ENCODE measurements at places on chromosomes 7 and 10.

DNA sequence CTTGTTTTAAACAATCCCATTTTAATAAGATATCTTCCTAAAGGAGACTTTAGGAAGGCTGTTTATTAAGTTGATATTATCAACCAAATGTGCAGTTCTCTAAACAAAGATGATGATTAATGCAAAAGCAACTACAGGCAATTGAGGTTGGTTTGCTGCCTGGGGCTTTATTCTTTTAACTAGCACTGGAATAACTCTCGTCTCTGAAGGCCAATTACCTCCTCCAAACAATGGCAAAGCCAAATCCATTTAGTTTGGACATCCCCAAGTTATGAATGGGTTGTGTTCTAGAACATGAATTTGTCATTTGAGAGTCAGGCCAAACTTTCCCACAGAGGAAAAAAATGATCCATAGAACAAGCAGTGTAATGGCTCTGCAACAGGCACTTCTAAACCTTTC, 114.1 kb downstream of the SLC16A9 start:
- DNase-seq = no peak

DNA sequence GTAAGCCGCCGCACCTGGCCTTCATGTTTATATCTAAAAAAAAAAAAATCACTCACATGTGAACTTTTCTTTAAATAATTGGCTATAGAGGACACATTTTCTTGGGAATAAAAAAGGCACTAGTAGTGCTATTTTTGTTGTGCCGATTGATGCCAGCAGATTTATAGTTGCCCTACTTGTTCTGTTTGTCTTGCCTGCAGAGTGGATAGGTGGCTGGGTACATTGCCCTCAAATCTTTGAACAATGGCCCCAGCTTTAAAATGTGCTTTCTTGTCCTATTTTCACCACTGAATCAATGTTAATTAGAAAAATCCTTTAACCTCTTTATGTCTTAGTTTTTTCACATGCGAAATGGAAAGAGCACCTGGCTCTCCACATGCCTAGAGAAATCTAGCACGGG, 30.1 kb upstream of the ZNRF2 start:
- no peak for DNase-seq

DNA sequence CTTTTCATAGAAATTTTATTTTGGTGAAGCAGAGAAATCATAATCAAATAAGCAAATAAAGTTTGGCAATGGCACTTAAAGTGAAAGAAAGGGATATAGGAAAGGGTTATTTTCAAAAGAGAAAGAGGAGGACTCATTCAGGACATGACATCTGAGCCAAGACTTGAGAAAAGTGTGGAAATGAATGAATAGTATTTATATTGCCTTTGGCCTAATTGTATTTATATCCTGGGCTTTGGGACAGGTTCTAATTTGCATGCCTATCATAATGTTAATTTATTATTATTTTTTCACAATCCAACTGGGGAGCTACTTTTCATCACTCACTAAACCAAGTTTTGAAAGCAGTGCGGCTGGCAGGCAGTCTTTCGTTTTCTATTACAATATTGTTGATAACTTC, 376.8 kb downstream of the HGF start:
- DNase-seq = no peak

DNA sequence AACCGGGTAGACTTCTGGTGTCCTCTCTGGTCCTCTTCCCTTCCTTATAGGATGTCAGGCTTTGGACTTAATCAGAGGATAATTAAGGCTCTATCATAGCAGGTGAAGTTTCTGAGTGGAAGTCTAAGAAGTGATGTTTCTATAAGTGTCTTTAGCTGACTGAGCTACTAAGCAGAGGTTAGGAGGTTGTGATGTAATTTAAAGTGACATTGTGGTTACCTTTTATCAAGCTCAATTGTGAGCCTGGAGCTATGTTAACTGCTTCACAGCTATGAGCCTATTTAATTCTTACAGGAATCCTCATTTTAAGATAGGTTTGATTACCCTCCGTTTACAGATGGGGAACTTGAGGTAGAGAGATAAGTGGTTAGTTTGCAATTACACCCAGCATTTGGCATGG, 365.1 kb downstream of the AUTS2 start:
- no peak for DNase-seq

GRCh38 chr7:37309493-37309892, 139.2 kb downstream of the ELMO1 start:
- DNase-seq = no peak

- DNase-seq = peak; percentile 55
Observed at GRCh38 chr7:105656922-105657521, 75.7 kb upstream of the EFCAB10 start.

GRCh38 chr7:46603780-46604179, 682.7 kb upstream of the IGFBP3 start:
- peak; percentile 48 for DNase-seq

GRCh38 chr10:132697578-132698200, 88.3 kb downstream of the NKX6-2 start:
- DNase-seq = no peak

DNA sequence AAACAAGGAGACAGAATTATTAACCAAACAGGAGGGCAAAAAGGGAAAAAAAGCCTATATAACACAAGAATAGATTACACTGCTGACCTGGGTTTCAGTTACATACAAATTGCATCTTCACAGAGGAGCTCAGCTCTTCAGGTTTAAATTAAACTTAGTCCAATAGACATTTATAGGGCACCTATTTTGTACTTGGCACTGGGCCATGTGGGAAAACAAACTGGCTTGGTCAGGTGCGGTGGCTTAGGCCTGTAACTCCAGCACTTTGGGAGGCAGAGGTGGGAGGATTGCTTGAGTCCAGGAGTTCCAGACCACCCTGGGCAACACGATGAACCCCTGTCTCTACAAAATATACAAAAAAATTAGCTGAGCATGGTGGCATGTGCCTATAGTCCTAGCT, 62.3 kb upstream of the CCDC6 start:
- DNase-seq = no peak

DNA sequence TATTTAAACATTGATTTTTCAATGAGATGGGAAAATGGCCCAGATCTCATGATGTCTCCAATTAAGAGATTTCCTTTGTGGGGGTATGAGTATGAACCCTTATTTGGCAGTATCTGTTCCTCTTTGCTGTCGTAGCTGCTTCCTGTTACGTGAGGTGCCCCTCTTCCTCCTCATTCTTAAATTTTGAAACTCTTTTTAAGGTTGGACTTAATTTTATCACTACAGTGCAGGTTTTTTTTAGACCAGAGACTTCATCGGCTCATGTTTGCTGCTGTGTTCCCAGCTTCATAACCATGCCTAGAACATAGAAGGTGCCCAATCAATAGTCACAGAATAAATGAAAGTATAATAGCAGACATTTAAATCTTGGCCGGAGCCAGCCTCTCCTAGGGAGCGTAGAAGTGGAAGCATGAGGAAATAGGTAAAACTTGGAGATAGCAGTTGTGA, 2.4 kb downstream of the MIOS start:
- DNase-seq = no peak

DNA sequence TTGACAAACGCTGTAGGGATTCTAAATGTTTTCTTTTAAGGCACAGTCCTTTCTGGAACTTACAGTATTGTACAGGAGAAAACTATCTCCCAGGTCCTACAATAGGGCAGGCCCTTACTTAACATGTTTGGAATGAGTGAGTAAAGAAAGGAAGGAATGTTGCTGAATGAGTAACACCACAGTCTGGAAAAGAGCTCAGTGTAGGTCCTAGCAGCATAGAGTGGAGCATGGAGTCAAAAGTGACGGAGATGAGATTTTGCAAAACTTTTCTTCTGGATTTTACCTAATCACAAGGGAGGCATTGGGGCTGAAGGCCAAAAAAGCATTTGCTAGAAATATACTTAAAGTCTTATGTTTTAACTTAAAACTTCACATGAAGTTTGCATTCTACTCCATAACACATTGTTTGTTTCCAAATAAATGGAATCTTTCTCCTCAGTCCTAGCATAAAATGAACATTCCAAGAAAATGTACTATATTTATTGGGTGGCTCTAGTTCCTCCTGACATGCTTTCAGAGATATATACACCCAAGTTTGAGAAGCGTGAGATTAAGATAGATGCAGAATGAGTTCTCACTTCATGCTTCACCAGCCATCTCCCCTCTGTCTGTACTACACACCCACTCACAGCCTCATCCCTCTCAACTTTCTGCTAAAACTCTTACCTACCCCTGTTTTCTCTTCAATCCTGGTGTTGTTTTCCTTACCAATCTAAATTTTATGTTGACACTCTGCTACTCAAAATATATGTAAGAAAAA, 20.2 kb upstream of the ADD3 start:
- no peak for DNase-seq

DNA sequence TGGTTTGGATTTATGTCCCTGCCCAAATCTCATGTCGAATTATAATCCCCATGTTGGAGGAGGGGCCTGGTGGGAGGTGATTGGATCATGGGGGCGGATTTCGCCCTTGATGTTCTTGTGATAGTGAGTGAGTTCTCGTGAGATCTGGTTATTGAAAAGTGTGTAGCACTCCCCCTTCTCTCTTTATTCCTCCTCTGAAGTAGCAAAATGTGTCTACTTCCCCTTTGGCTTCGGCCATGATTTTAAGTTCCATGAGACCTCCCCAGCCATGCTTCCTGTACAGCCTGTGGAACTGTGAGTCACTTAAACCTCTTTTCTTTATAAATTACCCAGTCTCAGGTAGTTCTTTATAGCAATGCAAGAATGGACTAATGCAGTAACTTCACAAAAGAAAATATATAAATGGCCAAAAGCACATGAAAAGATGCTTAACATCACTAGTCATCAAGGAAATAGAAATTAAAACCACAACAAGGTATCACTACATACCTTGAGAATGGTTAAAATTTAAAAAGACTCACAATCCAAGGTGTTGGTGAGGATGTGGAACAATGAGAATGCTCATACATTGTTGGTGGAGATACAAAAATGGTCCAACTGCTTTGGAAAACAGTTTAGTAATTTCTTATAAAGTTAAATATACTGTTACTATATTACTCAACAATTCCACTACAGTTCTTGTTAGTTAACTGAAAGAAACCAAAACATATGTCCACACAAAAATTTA, 218.7 kb downstream of the SNX10 start:
- DNase-seq = no peak

- no peak for DNase-seq
Observed at GRCh38 chr7:123836656-123837055, 8.3 kb upstream of the HYAL4 start.

DNA sequence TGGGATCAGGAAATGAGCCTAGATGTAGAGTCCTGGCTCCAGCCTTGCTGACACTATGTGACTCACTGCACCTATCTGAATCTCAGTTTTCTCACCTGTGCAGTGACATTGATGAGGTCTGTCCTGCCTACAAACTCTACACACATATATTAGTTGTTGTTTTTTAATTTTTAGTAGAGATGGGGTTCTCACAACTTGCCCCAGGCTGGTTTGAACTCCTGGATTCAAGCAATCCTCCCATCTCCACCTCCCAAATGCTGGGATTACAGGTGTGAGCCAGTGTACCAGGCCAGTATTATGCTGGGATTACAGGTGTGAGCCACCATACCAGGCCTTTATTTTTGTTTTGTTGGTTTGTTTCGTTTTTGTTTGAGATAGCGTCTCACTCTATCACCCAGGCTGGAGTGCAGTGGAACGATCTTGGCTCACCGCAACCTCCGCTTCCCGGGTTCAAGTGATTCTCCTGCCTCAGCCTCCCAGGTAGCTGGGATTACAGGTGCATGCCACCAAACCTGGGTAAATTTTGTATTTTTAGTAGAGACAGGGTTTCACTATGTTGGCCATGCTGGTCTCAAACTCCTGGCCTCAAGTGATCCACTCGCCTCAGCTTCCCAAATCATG, 11.8 kb upstream of the DDIT4 start:
- DNase-seq = no peak

GRCh38 chr7:57328457-57328856, 121.5 kb upstream of the ZNF716 start:
- DNase-seq = no peak

DNA sequence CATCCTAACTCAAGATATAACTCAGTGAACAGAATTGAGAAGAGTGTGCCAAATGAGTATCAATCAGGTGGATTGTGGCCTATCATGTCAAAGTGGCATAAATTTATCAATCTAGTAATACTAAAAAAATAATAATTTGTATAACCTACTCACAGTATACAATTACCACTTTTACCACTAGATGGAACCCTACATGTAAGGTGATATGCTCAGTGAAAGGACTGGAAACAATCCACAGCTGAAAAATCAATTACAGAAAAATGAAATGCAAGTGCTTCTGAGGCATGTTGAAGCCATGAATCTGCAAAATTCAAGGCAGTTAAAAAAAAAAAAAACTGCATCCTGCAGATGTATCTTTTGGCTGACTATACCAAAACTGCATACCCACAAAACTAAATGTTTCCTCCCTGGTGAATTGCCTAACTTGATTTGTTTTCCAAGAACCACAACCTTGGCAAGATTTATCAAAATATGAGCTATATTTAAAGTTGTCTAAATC, 13.9 kb downstream of the ARHGAP19 start:
- no peak for DNase-seq

DNA sequence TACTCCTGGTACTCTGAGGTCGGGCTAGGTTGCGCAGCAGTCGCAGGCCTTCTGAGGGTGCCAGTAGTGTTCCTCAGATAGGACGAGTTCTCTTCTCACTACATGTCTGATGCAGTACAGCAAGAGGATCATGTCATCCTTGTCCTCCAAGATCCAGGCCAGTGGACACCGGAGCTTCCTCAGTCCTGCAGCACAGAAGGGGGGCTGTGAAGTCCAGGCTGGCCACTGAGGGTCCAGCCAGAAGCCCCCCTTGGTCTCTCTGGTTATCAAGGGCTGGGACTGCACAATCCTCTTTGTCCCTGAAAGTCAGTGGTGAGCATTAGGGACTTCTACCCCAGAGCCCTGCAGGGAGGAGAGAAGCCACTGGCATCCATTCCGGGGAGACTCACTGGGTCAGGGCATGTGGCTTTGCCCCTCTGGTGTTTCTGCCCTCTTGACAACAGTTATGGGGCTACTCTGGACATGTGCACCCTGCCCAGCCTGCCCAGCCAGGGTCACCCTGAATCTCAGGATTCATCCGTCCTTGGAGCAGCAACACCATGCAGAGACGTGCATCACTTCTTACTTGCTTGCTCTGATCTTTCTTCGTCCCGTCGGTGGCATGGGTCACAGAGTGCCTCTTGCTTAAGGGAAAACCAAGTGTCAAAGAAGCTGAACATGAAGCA, 125.7 kb downstream of the ADCY1 start:
- no peak for DNase-seq

- no peak for DNase-seq
Observed at GRCh38 chr10:110724937-110725336, 80.8 kb downstream of the RBM20 start.

DNA sequence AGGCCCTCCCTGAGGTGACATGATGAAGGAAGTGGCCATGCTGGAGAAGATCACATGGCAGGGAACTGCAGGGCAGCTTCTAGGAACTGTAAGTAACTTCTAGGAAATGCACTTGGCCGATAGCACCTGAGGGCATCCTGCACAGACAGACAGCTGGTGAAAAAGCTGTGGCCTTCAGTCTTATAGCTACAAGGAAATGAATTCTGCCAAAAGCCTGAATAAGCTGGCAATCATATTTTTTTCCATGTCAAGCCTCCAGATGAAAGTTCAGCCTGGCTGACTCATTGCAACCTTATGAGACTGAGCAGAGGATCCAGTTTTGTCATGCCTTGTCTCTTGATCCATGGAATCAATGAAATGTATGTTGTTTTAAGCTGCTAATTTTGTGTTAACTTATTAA, 91.1 kb upstream of the CACNA2D1 start:
- DNase-seq = no peak

- DNase-seq = peak; percentile 83
Observed at GRCh38 chr7:91940572-91941341, at the start of gene AKAP9. AKAP9 (plus strand) TSS chr7:91940862; CDS start chr7:91941100, 238 bp downstream.
